Stimulated activated CD4-positive, alpha-beta T cell treated with anti-CD3 and anti-CD28 coated beads, Interleukin-2, amount 100 ng/mL, for 24 hours (primary cell): ENCODE measurements at places on chromosomes 16 and 17.

DNA sequence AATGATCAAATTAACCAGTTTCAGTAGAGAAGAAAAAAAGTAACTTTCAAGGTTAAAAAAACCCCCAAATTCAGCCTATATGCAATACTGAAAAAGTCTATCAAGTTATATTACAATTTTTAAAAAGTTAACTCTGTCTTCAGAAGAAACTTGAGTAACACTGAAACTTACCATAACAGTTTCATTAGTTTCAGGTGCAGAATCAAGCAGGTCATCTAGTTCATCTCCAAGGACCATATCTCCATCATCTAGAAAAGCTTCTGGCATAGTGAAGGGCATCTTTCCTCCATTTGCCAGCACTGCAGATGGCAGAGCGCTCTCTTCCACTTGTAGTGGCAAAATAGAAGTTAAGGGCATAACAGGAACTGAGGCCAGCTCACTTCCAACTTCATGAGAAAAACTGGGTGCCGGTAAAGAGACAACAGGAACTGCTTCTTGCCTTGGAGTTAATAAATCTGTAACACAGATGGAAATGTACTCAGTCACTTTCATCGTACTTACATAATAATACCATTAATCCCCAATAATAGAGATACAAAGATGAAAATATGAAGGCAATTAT is 22.9 kb downstream of the ZC3H7A start:
- DNase-seq = no peak

DNA sequence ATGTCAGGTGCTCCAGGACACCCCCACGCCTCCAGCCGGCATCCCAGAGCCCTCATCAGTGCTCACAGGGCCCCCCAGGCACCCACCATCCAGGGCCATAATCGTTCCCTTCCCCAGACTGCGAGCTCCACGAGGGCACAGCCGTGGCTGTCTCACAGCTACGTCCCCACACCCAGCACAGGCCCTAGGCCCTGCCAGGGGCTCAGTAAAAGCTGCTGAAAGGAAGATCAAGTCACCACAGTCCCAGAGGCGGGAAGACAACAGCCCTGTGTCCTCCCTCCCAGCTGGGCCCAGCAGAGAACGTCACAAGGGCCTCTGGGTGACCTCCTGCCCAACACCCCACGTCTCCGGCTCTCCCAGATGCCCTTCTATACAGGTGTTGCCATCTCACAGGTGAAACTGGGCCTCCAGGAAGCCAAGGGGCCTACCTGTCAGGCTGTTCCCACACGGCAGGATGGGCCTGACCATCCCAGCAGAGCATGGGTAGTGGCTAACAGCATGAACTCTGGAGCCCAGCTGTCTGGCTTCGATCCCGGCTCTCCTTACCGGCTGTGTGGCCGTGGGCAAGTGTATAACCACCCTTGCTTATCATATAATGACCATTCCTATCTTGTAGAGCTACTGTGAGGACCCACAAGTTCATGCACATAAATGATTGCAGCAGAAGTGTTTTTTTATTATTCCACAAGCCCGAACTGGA is 17.9 kb downstream of the ARL2BP start:
- no peak for DNase-seq

DNA sequence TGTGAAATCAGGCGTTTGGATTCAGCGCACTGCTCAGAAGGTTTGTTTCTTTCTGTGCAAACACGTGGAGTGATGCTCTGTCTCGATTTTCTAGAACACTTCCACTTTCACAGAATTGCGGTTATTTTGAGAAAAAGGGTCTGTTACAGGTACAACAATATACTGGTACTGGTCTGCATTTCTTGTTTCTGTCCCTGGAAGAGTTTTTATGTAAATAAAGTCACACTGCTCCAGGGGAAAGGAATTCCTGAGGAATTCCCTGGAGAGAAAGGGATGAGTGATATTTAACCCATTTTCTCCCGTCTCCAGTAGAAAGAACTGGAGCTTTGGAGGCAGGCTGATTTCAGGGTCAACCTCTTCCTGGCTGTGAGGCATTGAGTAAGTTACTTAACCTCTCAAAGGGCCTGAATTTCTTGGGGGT is 16.2 kb upstream of the RMI2 start:
- DNase-seq = no peak

- DNase-seq = no peak
Measured at GRCh38 chr17:17763136-17763535, 73.7 kb downstream of the SREBF1 start.

DNA sequence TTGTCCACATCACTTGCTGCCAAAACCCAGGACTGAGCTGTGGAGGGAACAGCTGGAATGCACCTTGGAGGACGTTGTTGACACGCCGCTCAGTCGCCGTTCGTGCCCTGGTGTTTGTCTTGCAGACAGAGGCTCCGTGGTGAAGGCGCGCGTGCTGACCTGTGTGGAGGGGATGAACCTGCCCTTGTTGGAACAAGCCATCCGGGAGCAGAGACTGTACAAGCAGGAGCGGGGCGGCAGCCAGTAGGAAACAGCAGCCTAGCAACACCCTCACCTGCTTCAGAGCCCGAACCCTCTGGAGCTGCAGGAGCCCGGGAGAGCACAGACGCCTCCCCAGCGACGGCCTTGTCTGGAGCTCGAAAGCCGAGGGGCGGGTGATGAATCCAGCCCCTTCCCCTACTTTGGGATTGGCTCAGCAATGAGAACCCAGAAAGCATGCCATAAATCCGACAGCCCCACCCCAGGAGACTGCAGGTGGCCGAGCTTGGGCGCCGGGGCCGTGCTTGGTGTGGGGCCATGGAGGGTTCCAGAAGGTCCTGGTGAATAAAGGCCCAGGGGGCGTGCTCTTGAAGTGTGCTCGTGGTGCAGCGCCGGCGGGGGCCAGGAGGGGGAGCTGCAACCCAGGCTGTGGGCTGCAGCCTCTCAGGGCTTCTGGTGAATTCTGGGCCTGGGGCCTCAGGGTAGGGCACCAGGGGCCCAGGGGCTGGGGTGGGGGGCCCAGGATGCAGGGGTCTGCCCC is 470 bp upstream of the CDK3 start:
- peak; percentile 75 for DNase-seq

- DNase-seq = no peak
Measured at GRCh38 chr17:79617740-79618382, 7.0 kb upstream of the RBFOX3 start.

DNA sequence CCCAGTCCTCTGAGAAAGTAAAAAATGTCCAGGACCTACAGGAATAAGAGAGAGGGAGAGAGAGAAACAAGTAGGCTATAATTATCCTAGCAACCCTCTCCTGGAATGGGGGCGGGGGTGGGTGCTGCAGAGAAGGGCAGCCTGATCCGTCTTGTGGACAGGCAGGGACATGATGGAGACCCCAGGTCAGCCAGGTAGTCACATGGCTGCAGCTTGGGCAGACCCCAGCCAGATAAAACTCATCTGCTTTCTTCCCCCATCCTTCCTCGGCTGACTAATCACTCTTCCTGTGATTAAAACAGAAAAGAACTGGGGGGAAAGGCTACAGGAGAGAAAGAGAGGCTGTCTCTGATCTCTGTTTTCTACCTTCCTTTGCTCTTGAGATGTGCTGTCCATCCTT is 32.6 kb downstream of the COPZ2 start:
- no peak for DNase-seq

DNA sequence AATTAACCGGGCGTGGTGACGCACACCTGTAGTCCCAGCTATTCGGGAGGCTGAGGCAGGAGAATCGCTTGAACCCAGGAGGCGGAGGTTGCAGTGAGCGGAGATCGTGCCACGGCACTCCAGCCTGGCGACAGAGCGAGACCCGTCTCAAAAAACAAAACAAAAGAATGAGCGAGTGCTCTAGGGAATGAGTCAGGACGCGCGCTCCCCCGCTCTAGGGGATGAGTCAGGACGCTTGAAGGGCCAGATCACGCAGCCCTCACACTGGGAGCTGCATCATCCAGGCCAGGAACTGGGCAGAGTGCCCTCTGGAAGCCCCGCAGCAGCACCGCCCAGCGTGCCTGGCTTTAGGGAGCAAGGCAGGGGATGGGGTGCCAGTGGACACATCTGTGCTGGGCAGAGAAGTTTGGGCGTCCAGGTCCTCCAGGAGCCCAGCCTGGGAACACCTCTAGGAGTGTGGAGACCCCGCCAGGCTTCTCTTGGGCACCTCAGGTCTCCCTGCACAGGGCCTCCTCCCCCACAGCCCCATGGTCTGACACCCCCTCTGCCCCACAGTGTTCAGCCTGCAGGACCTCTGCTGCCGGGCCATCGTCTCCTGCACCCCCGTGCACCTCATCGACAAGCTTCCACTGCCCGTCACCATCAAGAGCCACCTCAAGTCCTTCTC is 3.9 kb upstream of the WFIKKN1 start:
- DNase-seq = no peak

DNA sequence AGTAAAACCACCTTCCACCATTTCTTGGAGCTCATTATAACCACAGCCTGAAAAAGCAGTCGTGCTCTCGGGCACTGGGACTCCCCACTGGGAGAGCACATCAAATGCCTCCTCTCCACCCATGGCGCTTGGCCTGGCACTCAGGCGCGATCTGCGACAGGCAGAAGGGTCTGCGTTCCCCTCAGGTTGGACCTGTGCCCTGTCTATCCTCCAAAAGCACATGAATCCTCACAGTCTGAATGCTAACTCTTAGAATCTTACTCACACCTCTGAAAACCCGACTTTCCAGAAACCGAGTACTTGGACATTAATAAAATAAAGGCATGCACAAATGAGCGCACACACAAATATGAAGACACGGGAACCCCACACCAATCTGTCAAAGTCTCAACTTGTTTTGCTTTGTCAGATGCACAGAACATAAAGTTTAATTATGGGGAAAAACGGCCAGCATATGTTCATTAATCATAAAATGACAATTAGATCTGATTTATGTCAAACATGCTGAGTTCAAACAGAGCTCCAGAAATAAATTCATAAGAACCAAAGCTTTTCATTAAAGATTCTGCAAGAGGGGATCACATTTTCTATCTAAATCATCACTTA is 20.5 kb upstream of the FAAP100 start:
- DNase-seq = no peak

DNA sequence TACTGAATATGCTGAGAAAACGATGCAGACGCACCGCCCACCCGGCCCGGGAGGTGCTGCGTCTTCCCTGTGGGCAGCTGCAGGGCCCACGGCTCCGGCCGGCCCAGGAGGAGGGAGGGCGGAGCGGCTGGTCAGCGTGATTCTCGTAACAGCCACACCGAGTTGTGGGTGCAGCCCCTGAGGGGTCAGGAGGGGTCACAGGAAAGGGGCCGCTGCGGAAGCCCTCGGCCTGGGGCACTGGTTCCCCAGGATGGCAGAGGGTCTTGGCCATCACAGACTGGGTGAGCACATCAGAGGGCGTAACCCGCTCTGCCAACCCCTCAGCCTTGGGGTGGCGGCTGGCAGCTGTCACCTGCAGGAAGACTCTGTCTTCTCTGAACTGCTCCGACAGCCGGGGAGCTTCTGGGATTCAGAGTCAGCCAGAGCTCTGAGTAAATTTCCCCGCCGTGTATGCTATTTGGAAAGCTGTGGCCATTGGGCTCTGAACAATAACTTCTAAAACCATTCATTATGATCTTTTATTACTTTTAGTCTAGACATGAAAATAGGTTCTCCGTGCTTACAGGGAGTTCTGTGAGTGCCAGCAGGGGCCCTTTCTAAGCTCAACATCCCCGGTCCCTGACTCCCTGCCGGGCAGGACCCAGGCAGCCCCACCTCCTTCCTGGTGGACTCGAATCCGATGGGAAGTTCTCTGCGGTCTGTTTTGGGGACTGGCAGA is 87.4 kb upstream of the CHMP6 start:
- no peak for DNase-seq

GRCh38 chr17:13484020-13484419 is 117.7 kb downstream of the HS3ST3A1 start:
- DNase-seq = no peak

GRCh38 chr17:78133971-78134898 is 3.7 kb downstream of the TMC8 start:
- DNase-seq = peak; percentile 74

GRCh38 chr17:77498791-77499698 is 358.3 kb downstream of the SEC14L1 start:
- no peak for DNase-seq

DNA sequence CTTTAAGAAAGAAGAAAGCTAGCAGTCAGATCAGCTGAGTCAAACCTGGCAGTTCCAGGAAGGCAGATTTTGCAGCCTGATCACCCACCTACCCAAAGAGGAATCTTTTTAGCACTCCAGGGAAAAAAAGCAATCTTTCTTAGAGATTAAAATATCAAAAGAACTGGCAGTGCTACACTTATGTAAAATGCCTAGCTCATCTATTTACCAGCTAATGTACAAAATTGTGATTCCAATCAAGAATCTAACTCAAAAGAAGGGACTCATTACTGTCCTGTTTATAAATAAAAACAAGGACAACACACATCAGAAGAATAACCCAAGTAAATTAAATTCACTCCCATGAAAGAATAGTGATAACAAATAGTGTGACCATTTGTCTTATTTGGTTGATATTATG is 222.4 kb upstream of the ERCC4 start:
- no peak for DNase-seq

GRCh38 chr16:49530427-49530970 is 156.9 kb downstream of the C16orf78 start:
- DNase-seq = no peak

- no peak for DNase-seq
Measured at GRCh38 chr17:9598661-9599060, 22.2 kb downstream of the CFAP52 start.

GRCh38 chr16:4060009-4060408 is 56.2 kb downstream of the ADCY9 start:
- DNase-seq = no peak

DNA sequence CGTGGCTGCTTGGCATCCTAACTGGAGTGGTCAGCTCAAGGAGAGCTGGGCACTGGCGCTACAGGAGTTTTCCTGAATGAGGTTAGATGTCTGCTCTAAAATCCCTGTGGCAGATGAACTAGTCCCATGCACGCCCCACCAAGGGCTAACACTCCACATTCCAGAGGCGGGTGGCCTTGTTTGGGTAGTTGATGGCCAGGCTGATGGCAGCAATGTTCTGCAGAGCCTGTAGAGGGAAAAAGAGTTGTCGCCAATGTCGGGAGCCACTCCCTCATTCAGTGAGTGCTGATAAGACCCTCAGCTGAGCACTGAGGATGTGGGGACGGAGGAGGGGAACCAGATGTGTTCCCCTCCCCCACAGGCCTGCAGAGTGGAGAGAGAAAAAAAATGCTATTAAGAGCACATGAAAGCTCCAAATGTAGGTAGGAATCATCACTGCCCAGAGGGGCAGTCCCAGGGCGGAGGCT is 42.5 kb upstream of the ATP2A3 start:
- DNase-seq = no peak

DNA sequence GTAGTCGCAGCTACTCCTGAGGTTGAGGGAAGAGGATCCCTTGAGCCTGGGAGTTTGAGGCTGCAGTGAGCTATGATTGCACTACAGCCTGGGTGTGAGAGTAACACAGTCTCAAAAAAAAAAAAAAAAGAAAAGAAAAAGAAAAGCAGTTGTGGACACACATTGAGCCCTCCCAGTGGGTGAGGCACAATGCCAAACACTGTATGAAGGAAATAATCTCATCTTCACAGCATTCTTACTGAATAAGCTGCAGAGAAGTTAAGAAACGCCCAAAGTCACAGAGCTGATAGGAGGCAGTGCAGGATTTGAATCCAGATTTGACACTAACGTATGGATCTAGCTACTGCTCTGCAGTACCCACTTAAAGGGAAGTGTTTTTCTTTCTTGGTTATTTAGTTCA is 5.9 kb upstream of the LYZL6 start:
- DNase-seq = no peak
